Spleen (tissue), 13 donors: ENCODE measurements at places on chromosomes 13 and 19. TPM values are rescaled to one million over a fixed set of nuclear protein-coding genes. Genes with fewer than 3 reads are reported as not detected.

DNA sequence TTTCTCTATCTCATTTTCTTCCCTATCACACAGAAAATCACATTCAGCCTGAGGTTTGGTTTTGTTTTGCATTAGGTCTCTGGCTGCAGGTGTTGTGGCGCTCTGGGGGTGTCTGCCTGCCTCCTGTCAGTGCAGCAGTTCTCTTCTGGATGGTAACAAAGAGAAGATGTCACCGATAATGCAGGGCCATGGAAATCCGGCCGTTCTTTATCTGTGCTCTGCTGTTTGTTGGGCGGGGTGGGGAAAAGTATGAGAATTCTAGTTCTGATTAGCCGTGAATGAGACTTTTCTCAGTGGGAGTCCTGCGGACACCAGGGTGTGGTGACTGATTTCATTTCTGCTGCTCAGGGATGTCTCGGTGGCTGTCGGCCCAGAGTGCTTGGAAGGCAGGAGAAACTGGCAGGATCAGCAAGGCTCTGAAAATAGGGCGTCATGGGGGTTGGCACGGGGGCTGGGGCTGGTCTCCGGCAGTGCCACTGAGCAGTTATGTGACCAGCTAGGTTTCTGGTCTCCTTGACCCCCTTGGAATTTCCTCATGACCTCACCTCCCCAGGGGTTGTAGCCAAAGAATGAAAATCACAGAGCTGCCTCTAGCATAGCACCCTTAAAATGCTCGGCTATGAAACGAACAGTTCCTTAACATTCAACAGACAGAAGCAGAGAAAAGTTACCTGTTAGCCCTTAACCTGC is 5.0 kb downstream of the RNF113B start:
- no peak for DNase-seq

- DNase-seq: no peak
Observed at GRCh38 chr13:34028496-34029442, 210.8 kb downstream of the RFC3 start.

- DNase-seq: no peak
Observed at GRCh38 chr13:105914291-105915036, 621.0 kb downstream of the EFNB2 start.

GRCh38 chr19:39996218-39996810 is 546 bp upstream of the ZNF546 start:
- DNase-seq: no peak

GRCh38 chr13:104592545-104593250 is 1526.5 kb upstream of the SLC10A2 start:
- DNase-seq: no peak

DNA sequence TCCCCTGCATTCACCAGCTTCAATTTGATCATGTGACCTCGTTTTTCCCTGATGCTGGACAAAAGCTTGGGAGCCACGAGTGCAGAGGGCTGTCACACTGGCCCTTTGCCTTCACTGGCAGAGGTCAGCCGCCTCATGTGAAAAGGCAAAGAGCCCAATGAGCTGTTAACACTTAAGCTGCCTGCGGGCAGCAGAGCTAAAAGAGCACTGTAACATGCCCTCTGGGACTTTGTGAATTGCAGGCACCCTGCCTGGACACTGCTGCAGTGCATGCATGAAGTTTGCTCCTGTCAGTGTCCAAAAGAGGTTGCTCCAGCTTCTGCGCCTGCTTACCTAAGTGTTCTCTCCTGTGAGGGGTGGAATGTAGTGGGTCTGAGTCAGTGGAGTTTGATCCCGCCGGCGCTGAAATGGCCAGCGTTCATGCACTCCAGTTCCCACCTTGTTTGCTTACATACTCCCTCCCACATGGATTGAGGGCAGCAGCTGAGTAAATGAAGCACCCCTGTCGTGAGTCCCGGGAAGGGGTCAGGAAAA is 193.7 kb downstream of the RFC3 start:
- DNase-seq: no peak

DNA sequence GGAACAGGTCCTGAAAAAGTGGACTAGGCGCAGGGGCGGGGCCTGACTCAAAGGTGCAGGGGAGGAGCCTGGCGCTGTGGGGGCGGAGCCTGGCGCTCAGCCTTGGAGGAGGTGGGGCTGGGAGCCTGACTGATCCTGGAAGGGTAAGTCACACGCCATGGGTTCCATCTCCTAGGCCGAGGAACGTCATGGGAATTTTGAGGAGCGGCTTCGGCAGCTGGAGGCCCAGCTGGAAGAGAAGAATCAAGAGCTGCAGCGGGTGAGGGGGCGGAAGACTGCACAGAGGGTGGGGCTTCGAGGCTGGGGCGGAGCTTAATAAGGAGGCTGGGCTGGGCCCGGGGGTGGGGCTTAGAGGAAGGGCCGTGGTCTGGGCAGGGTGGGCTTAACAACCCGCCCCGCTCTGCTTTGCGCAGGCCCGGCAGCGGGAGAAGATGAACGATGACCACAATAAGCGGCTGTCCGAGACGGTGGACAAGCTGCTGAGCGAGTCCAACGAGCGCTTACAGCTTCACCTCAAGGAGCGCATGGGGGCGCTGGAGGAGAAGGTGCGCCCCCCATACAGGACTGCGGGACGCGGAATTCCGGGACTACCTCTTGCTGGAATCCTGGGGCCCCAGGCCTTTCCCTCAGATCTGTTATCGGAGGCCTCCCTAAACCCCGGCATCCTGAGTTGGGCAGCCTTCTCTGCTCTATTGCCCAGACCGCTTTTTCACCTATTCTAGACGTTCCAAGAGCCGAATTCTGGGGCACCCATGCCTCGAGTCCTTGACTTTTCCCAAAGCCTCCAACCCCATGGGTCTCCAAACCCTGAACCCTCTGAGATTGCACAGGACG is 14.5 kb downstream of the PPFIA3 start:
- DNase-seq: no peak

GRCh38 chr13:30900952-30901749 is 4.9 kb upstream of the MEDAG start:
- no peak for DNase-seq

- no peak for DNase-seq
Observed at GRCh38 chr19:54084410-54084809, 3.2 kb upstream of the TARM1 start.

ERICH4 gene
- not detected for polyA plus RNA-seq

PSG2 gene
- not detected for polyA plus RNA-seq

TNFSF13B gene
- 7.7 TPM for polyA plus RNA-seq

TLE2 gene
- polyA plus RNA-seq: 22.8 TPM

TNNT1 gene
- 0.26 TPM for polyA plus RNA-seq
